ENCODE measurements at places on chromosomes 7 and 10.

DNA sequence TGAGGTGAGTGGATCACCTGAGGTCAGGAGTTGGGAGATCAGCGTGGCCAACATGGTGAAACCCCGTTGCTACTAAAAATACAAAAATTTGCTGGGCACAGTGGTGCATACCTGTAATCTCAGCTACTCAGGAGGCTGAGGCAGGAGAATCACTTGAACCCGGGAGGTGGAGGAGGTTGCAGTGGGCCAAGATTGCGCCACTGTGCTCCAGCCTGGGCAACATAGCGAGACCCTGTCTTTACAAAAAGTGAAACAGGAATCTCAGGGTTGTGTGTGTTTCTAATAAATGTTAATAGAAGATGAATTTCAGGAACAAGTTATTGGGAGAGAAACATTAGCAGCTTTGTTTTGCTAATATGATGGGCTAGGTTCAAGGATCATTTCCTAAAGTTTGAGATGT, 19.9 kb downstream of the PPP2R2D start:
- DNase-seq: no peak

DNA sequence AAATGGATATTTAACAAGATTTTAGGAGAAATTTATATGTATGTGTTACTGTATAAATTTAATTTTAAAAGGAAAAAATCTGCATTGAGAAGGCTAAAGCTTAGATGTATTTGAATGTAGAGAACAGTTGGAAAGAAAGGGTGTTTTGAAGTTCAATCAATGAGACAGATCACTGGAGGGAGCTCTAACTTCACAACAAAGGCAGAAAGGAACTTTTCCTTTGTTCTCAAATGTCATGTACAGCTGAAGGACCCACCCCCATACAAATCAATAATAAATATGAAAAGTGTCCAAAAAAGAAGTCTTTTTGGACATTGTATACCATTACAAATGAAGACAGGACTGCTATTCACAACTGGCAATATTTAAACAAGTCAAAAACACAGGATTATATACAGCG, 403.4 kb downstream of the DNAJB9 start:
- no peak for DNase-seq

- no peak for DNase-seq
Observed at GRCh38 chr10:24826009-24826408, 102.3 kb upstream of the ARHGAP21 start.

GRCh38 chr7:57177856-57178767, 45.9 kb upstream of the ZNF479 start:
- no peak for DNase-seq

DNA sequence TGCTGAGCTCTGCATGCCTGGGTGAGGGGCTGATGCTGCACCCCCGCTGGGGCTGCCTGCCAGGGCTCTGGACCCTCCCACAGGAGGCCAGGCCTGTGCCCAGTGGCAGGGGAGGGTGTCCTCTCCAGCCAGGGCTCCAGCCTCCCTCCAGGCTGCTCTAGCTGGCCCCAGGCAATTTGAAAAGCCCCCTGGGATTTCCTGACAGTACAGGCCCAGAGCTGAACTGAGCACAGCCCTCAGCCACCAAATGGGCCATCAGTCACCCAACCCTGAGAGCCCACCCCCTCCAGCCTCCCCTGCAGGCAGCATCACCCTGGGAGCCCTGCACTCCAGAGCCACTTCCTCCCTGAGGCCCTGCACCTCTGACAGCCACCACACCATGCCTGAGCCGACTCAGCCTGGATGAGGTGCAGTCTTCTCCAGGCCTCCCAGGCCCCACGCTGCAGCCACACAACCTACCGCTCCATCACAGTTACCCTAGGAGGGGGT, 101.8 kb upstream of the RET start:
- DNase-seq: no peak

DNA sequence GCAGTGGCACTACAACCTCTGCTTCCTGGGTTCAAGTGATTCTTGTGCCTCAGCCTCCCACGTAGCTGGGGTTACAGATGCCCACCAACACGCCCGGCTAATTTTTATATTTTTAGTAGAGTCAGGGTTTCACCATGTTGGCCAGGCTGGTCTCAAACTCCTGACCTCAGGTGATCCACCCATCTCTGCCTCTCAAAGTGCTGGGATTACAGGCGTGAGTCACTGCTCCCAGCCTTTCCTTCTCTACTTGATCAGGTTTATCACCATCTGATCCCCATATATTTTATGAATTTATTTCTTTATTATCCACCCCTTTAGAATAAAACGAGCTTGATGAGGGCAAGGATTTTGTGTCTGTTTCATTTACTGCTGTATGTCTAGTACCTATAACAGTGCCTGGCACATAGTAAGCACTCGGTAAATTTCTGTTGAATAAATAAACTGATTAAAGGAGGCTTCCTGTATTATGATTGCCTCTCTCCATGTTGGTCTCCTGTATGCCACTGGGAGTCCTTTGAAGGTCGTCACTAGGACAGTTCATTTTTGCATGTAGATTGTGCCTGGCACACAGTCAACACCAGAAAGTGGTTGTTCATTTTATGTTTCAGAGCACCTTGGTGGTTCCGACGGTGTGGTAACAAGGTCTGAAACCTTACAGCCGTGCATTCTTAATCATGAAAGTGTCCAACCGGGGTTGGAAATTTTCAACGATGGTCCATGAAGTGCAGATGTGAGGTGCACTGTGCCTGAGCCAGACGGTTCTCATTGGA, 9.6 kb upstream of the EIF3A start:
- DNase-seq: peak; percentile 49

DNA sequence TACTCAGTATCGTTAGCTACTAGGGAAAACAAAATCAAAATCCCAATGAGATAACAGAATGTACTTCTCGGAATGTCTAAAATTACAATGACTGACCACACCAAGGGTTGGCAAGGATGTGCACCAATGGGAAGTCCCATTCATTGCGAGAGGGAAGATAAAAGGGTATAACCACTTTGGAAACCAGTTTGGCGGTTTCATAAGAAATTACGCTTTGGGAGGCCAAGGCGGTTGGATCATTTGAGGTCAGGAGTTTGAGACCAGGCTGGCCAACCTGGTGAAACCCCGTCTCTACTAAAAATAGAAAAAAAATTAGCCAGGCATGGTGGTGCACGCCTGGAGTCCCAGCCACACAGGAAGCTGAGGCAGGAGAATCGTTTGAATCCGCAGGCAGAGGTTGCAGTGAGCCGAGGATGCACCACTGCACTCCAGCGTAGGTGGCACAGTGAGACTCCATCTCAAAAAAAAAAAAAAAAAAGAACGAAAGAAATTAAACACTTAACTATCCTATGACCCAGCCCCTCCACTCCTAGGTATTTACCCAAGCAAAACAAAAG, 7.6 kb downstream of the HACD1 start:
- no peak for DNase-seq

DNA sequence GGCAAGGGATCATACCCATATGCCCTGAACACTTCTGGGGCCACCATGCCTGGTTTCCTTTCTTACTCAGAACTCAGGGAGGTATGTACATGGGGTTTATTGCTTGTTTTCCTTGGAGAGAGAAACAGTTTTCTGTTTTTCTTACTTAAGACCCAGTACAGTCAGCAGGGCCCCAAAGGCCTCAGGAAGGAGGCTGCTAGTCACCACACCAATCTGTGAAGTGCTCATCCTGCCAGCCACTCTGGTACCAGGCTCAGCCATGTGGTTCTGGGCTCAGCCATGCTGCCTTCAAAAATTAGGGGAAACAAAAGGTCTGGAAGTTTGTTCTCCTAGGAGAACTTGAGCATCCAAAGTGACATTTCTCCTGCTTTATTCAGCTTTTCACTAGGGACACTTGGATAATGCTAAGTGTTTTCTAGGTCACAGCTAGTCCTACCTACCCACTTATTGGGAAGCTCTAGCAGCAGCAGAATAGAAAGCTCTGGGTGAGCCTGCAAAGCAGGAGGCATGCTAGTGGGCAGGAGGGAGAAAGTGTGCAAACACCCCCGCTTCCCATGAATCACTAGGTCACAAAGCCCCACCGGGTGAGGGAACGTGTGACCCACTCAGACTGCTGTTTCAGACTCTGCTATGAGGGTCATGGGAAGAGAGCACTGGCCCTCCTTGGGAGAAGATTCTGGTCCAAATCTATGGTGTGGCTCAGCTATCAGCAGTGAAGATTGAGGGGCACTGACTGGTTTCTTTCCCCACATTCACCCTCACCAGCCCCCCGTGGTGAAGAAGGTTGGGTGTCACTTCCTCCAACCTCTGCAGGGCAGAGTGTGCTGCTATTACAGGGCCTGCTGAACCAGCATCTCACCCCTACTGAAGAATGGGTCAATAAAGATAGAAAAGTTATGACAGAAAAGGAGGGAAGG, 23.9 kb downstream of the NUDCD3 start:
- peak; percentile 24 for DNase-seq

- DNase-seq: no peak
Observed at GRCh38 chr10:12510501-12510941, 161.2 kb downstream of the CAMK1D start.

- no peak for DNase-seq
Observed at GRCh38 chr7:50262446-50262845, 42.1 kb upstream of the IKZF1 start.

DNA sequence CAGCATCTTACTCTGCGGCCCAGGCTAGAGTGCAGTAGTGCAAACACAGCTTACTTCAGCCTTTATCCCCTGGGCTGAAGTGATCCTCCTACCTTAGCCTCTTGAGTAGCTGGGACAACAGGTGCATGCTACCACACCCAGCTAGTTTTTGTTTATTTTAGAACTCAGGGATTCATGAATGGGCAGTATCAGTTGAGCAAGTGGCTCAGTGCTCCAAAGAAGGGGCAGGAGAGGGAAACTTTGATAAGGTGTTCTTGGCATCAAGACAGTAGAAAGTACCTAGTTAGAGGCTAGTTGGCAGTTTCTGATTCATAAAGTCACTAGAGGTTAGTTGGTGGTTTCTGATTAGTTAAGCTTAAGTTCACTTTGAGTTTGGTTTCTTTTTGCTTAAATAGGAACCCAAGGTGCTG, 18.4 kb downstream of the TRIM24 start:
- DNase-seq: no peak

DNA sequence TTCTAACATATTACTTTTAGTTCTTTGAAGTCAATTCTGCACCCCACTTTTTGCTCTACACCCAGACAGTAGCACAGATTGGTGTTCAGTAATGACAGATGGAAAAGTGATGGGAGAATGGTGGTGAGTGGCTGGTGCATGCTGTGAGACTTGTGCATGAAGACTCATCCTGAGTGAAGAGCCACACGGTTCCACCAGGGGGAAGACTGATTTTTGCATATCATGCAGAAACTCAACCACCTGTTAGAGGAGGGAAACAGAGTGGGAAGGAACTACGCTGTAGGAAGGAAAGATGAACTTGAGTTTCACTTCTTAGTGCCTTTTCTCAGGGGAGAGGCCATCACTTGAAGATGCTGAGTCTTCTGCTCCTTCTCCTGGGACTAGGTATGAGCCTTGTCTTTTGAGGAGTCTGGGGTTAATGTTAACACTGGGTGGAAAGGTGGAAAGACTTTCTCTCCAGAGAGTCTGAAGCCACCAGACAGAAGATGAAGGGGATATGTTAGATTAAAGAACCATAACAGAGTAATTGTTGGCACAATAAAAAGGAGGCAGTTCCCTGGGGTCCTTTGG, 9.3 kb upstream of the PRSS1 start:
- DNase-seq: no peak

DNA sequence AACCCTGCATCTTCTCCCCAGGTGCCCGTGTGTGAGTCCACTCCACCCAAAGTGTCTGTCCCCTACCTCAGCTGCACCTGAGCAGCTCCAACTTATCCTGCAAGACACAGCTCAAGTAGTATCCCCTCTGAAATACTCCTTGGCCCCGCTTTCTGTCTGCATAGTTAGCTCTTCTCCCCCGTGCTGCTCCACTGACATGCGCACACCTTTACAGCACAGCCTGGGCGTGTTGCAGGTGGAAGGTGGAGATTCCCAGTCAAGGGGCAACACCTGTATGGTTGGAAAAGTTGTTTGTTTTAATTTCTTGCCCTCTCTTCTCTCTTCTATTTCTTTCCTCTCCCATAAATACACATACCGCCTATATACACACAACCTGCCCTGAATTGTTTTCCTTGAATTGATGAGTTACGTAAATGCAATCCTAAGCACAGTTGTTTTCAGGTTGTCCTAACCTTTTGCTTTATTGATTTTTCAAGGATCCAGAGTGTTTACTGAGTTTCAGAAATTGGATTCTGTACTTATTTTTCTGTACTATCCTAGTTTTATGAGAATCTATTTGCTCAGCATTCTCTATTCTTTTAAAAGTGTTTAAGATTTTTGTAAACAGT, 14.9 kb downstream of the MET start:
- DNase-seq: no peak

DNA sequence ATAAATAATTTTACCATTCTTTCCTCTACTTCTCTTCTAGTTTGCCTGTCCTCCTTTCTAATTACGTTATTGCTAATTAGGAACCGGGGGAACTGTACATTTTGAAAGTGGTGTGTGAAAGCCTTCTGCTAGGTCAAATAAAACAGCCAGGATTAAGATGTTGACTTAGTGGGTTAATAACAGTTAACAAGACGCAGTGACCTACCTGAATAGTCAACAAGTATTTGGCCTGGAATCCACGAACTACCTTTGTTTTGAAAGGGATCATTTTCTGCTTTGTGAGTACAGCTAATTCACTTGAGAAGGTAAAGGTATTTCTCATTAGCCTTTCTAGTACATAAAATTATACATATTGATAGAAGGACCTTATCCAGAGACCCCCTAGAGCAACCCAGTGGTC, 139.9 kb downstream of the COL28A1 start:
- no peak for DNase-seq

Measured in stimulated activated CD4-positive, alpha-beta T cell treated with anti-CD3 and anti-CD28 coated beads, Interleukin-1b, Interleukin-23, amount 100 ng/mL, for 48 hours (primary cell).